ENCODE measurements at places on chromosomes 4 and X. TPM values are rescaled to one million over a fixed set of nuclear protein-coding genes. Genes with fewer than 3 reads are reported as not detected.

DNA sequence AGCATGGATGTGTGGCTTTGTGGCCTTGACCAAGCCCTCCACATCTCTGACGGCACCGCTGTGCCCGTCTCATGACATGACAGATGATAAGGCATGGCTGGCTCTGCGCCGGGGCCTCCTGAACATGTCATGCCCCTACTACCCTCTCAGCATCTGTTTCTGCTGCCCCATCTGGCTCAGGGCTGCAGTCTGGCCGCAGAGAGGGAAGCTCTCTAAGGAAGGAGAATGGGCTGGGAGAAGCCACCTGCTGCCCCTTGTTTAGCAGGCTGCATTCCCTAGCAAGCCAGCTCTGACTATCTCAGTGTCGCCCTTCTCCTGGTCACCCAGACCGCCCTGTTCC, 7.2 kb downstream of the ZNF185 start:
- peaks cover 3% of the 10 kb centered on the region for H3K4me1 ChIP-seq
- no peaks in the 10 kb centered on the region for H3K27me3 ChIP-seq
- DNase-seq: no peak
- no peak overlapping the region for H3K4me3 ChIP-seq
- H3K36me3 ChIP-seq: no peaks in the 10 kb centered on the region

- no peaks in the 10 kb centered on the region for H3K36me3 ChIP-seq
- no peak for DNase-seq
- H3K4me3 ChIP-seq: no peak overlapping the region
- H3K4me1 ChIP-seq: no peaks in the 10 kb centered on the region
Measured at GRCh38 chrX:23694606-23695005, 27.3 kb downstream of the PRDX4 start.

The FOXP3 gene
- not detected for total RNA-seq

DNA sequence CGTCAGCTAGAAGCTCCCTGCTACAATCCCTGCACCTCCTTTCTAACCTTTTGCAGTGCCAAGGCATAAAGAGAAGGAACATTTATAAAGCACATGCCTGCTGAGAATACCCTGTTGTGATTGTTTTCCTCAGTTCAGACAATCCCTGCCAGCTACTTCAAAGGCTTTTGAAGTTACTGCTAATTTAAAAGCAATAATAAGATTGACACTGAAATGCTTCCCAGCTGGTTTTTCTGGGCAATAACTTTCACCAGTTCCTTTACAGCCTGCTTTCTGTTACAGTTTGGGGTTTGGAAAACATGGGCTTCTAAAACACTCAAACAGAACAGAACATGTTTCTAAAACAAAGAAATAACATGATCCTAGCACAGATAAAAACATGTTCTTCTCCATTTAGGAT, 232.3 kb upstream of the CPEB2 start:
- DNase-seq: no peak
- H3K36me3 ChIP-seq: no peaks in the 10 kb centered on the region
- no peak overlapping the region for H3K27ac ChIP-seq
- no peaks in the 10 kb centered on the region for H3K27me3 ChIP-seq

- H3K4me3 ChIP-seq: no peak overlapping the region
- H3K27me3 ChIP-seq: no peaks in the 10 kb centered on the region
- H3K4me1 ChIP-seq: no peaks in the 10 kb centered on the region
- no peak for DNase-seq
Measured at GRCh38 chr4:35342833-35343232, 901.5 kb downstream of the ARAP2 start.

- DNase-seq: no peak
- no peak overlapping the region for H3K4me3 ChIP-seq
- no peaks in the 10 kb centered on the region for H3K27me3 ChIP-seq
- no peaks in the 10 kb centered on the region for H3K4me1 ChIP-seq
Measured at GRCh38 chr4:125181804-125182203, 133.0 kb upstream of the FAT4 start.

- DNase-seq: no peak
- no peaks in the 10 kb centered on the region for H3K27me3 ChIP-seq
- no peak overlapping the region for H3K4me3 ChIP-seq
- no peak overlapping the region for H3K27ac ChIP-seq
- no peaks in the 10 kb centered on the region for H3K4me1 ChIP-seq
Measured at GRCh38 chr4:86547140-86547539, 47.0 kb upstream of the PTPN13 start.
